ENCODE measurements at places on chromosomes 6 and 20.

DNA sequence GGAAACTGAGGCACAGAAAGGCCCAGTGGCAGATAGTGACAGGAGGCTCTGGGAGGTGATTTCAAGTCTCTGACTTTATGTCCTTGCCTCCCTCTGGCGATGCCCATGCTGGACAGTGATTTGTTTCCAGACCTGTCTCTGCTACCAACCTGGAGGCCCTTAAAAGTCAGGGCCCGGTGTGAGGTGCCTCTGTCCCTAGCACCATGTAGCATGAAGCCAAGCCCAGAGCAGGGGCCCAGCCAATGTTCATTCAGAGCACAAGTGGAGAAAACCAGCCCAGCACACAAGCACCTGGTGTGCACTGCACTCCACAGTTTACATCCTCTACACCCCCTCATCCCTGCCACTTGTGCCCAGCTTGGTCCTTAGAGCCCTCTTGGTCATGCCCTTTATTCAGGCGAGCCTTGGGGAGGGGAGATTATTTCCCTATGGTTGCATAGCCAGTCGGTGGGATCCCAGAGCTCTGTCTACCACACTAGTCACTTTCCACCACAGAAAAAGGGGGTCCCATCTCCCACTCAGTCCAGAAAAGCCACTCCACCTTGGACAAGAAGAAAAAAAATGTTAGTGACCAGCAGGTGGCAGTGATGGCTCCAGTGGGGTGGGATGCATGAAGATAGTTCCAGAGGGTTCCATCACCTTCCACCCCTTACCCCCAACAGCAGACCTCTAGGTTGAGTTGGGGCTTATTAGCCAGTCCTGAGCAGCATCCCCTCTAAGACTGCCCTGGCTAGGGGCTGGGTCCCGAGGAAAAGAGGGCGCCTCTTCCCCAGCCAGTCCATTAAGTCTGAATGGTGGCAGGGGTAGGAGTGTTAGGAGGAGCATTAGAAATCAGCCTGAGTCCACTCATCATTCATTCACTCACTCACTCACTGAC is 30.9 kb downstream of the KIAA1755 start:
- peak; percentile 26 for DNase-seq

DNA sequence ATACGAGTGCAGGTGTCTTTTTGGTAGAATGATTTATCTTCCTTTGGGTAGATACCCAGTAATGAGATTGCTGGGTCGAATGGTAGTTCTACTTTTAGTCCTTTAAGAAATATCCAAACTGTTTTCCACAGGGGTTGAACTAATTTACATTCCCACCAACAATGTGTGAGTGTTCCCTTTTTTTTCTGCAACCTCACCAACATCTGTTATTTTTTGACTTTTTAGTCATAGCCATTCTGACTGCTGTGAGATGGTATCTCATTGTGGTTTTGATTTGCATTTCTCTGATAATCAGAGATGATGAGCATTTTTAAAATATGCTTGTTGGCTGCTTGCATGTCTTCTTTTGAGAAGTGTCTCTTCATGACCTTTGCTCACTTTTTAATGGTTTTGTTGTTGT is 1.9 kb upstream of the ZNF831 start:
- DNase-seq, result no peak

DNA sequence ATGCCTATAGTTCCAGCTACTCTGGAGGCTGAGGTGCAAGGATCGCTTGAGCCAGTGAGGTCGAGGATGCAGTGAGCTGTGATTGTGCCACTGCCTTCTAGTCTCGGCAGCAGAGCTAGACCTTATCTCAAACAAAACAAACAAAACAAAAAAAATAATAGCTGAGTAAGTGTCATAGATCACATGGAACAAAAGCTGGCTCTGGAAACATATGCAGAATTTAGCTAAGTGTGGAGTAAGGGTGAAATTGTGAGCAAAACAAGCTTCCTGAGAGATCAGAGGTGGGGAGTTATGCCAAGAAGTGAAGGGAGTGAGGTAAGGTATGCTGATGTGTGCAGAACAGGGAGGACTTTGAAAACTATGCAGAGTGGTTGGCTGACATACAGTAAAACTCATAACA is 18.7 kb downstream of the SGK1 start:
- DNase-seq, result peak; percentile 79

GRCh38 chr6:159871906-159872305 is 18.9 kb upstream of the MAS1 start:
- no peak for DNase-seq

GRCh38 chr6:120431841-120432240 is 902.4 kb downstream of the TBC1D32 start:
- DNase-seq, result no peak

- no peak for DNase-seq
These were observed 18.5 kb downstream of the GGTLC1 start for GRCh38 chr20:23970049-23970448.

- DNase-seq, result no peak
These were observed 18.1 kb downstream of the PLEKHG1 start for GRCh38 chr6:150617496-150618460.

- DNase-seq, result no peak
These were observed 58.3 kb upstream of the BHLHE23 start for GRCh38 chr20:63064745-63065711.

GRCh38 chr6:33628401-33628964 is 7.4 kb downstream of the ITPR3 start:
- DNase-seq, result no peak

DNA sequence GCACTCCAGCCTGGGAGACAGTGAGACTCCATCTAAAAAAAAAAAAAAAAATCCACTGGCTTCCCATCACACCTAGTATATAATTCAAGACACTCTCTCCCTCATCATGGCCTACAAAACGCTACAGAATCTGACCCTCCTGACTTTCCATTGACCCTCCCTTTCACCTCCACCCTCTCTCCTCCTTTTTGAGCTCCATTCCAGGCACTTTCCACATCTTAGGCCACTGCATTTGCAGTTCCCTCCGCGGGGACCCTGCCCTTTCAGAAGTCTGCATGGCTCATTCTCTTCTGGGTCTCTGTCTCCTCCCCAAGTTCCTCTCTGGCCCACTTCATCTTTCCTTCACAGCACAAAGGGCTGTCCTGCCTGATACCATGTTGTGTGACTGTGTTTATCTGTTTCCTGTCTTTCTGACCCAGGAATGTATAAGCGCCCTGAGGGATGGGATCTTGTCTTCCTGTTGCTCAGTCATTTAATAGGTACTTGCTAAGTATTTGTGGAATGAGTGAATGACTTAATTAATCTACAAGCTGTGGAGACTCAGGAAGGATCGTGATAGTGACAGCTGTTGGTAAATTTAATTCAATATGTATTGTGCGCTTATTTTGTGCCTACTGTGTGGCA is 35.2 kb downstream of the NCR2 start:
- DNase-seq, result peak; percentile 53

DNA sequence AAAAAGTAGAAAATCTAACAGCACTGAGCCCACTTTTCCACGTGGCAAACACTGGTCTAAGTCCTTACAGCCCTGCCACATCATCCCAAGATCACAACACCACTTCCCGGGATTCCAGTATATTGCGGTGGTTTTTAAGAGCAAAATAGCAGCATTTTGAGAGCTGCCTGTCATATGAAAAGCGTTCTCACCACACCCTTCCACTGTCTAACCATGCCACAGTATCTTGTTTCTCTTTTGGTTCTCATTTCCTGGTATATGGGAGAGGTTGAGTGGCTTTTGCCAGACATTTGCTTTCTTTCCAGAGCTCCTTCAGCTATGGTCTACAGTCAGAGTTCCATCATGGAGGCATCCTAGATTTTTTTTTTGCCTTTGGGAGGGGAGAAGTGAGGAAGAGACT is 243.0 kb downstream of the TSHZ2 start:
- no peak for DNase-seq

GRCh38 chr20:55761100-55761499 is 244.2 kb downstream of the CBLN4 start:
- DNase-seq, result no peak

- no peak for DNase-seq
These were observed 49.0 kb upstream of the VSTM2L start for GRCh38 chr20:37853823-37854375.

Measured in PC-9 (cell line).